ENCODE measurements at places on chromosomes 5 and 9.

GRCh38 chr5:124790301-124790894 lies 44.0 kb upstream of the ZNF608 start:
- no peak for DNase-seq

DNA sequence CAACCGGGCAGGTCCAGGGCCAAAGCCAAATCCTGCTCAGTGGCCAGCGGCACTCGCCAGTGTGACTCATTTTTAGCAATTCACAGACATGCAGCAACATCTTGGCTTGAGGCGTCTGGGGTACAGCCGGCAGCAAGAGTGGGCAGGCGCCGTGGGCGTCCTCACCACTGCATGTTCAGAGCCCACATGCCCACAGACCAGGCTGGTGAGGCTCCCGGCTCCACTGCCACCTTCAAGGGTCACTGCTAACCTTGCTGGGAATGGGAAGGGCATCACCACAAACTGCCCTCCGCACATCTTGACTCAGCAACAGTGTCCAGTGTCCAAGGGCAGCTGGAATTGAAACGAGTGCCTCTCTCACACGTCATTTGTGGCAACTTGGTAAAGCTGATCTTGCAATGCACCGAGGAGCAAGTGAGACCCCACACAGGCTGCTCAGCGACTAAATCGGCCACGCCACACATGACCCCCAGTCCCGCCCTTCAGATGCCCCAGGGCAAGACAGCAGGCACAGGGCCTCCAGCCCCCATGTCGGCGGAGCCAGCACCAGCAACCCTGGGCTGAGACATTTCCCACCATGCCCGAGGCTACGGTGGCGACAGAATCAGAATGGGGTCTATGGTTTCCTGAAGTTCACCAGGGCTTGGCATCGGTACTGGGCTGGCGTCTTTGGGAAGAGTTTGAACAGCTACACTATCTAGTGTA lies 140.3 kb downstream of the ROR2 start:
- DNase-seq = no peak

DNA sequence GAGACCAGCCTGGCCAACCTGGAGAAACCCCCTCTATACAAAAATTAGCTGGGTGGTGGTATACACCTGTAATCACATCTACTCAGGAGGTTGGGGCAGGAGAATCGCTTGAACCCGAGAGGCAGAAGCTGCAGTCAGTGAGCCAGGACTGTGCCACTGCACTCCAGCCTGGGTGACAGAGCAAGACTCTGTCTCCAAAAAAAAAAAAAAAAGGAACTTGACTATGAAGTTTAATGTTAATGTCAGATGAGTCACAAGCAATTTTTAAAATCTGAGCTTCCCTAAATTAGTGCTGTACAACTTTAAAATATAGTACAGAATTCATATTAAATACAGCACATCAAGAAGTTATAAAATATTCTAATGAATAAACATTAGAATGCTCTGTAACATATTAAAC lies 1.5 kb downstream of the MEIKIN start:
- DNase-seq = no peak

DNA sequence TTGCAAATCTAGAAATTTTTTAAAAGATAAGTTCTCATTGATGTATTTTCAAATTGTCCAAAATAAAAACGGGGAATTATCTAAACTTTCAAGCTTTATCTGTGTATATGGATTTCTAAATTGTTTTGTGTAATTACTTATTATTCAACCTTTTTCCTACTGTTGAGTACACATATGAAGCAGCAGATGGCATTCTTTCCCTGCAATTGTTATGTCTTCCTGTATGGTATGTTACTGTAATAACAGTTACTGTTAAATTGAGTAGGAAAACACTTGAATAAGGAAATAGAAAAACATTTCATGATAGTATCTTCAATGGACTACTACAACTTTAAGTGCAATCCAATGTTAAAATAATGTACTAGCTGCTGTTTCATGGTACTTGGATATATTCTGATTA lies 124.8 kb downstream of the RANBP17 start:
- no peak for DNase-seq

- peak; percentile 76 for DNase-seq
Measured at GRCh38 chr5:14628346-14628745, 36.2 kb upstream of the OTULIN start.

- no peak for DNase-seq
Measured at GRCh38 chr9:37522971-37523370, 37.2 kb downstream of the POLR1E start.

Data from activated CD8-positive, alpha-beta T cell treated with anti-CD3 and anti-CD28 coated beads for 36 hours (primary cell).